ENCODE measurements at places on chromosomes 6 and 20.

DNA sequence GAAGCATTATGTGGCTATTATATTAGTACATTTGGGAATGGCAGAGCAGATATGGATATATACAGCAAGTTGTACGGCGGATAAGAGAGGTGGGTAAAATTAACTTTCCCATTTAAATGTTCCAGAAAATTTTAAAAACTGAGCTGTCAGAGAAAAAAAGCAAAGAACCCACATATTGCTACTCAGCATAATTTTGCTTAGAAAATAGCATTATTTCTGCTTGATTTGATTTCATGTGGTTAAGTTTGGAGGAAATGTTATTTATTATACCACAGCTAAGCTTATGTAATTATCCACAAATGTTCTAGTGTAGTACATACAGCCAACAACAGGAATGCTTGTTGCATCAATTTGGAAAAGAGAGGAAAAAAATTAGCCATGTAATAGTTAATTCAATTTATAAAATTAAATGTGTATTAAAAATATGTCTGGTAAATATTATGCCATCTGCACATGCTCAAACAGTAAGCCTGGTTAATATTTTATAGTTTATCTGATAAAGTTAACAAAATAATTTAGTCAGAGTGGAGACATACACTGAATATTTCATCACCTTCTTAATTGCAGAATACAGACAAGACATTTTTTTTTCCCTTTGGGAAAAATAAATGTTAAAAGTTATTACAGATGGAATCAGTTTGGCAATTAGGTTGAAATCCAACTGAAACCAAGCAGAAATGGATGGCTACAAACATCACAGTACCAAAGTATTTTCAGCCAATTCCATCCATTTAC, 172.1 kb upstream of the ID4 start:
- no peak for DNase-seq

DNA sequence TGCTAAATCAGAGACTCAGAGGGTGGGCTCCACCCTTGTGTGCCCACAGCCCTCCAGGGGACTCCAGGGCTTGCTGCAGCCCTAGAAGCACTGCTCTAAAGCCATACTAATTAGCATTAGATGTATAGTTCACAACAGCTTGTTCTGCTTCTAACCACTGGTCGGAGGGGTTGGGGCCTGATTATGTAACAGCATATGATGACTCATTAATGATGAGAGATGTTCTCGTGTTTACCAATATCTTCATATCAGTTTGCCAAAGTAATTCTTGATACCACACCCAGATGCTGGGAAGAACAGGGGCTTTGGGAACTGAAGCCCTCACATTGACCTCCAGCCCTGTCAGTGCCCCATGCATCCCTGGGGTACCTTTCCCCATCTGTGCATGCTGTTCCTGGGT, 104.1 kb upstream of the FOXA2 start:
- DNase-seq = no peak

GRCh38 chr20:8790442-8791074, 278.3 kb upstream of the PLCB4 start:
- no peak for DNase-seq

DNA sequence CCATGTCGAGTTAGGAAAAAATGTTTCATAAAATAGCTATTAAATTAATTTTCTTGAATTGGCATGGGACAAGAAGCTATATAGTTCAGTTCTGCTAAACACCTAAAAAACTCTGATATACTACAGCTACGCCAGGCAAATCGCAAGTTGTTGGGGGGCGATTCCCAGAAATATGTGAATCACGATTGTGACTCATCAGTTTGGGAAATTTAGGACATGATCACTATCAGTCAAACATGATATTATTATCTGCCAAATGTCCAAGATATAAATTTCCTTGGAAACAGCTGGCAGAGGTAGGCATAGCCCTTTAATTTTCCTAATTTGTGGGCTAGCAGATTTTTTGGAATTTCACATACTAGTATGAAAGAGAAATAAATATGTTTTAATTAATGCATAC, 123.6 kb downstream of the ATXN1 start:
- no peak for DNase-seq

DNA sequence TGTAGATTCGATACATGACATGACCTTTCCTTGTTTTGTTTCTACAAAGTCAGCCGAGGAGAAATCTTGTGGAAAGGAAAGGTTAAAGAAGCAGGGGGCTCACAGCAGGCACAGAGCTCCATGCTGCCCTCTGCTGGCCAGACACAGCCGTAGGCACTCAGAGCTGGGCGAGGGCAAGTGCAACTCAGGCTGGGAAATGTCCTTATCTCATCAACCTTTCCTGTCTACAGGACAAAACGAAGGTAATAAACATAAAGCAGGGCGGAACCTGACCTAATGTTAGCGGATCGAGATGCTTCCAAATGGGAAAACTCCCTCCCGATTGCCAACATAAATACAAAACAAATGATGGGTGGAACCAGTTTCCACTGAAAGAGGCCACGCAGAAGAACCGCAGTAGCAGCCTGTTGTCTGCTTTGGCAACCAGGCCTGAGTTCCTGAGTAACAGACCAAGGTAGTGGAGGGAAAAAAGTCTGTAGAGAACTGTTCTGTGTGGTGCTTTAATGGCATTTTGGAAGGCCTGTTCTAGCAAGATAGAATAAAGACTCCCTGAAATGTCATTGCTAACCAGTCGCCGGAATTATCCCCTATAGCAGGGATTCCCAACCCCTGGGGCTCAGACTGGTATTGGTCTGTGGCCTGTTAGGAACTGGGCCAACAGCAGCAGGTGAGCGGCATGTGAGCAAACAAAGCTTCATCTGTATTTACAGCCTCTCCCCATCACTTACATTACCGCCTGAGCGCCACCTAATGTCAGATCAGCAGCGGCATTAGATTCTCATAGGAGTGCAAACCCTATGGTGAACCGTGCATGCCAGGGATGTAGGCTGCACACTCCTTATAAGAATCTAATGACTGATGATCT, 85.2 kb downstream of the MBOAT1 start:
- peak; percentile 35 for DNase-seq

GRCh38 chr6:167270499-167271311, 20.4 kb upstream of the UNC93A start:
- DNase-seq = no peak

DNA sequence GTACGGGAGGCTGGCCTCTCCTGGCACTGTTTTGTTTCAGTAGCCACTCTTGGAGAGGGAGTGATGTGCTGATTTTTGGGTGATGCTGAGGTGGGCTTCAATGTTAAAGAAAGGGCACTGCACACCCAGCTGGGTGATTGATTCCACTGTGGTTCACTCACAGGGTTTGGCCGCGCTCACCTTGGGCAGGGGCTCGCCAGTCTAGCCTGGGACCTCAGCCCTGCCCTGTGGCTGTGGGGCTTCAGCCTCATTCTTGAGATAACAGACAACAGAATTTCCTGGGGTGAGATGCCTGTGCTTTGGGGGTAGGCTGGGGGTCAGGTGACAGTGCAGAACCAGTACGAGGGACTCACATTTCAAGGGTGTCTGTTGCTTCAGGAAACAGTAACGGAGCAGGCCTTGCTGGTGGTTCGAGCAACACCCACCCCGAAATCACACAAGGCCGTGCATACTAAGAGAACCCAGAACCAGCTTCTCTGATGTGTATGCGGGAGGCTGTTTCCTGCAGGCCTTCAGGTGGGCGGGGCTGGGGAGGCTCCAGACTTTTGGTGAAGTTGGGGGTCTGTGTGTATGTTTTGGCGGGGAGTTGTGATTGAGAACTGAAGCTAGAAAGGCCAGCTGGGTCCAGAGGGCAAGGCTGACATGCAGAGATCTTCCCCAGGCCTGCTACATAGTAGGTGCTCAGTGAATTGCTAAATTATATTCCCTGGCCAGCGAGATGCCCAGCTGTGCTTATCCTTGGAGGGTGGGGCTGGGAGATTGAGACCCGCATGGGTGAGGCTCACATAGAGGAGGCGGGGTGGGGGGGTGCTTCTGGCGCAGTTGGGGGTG, 154.2 kb upstream of the RNF24 start:
- DNase-seq = no peak

- no peak for DNase-seq
These were observed 21.6 kb downstream of the ADGRG6 start for GRCh38 chr6:142323377-142323776.

DNA sequence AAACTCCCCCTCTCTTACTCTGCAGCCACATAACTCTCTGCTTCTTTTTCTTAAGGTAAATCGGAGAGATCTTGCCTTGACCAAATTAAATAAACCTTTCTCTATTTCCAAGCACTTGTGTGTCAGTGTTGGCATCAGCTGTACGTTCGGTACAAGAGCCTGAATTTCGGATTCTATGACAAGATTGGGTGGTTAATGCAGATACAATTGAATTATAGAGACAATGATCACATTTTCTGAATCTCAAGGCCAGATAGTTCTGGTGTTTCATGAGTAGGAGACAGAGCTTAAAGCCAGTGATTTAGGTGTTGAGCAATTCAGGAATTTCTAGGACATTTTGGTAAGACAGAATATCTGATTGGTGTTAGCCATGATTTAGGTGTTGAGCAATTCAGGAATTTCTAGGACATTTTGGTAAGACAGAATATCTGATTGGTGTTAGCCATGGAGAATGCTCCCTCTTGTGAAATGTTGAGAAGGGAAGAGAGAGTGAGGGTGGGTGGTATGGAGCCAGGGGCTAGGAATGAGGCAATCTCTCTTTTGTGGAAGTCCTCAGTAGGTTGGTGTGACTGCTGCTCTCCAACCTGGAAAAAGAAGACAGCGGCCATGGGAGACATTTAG, 5.1 kb downstream of the SPINT3 start:
- no peak for DNase-seq

- no peak for DNase-seq
These were observed 279.1 kb downstream of the PRL start for GRCh38 chr6:22017766-22018165.

DNA sequence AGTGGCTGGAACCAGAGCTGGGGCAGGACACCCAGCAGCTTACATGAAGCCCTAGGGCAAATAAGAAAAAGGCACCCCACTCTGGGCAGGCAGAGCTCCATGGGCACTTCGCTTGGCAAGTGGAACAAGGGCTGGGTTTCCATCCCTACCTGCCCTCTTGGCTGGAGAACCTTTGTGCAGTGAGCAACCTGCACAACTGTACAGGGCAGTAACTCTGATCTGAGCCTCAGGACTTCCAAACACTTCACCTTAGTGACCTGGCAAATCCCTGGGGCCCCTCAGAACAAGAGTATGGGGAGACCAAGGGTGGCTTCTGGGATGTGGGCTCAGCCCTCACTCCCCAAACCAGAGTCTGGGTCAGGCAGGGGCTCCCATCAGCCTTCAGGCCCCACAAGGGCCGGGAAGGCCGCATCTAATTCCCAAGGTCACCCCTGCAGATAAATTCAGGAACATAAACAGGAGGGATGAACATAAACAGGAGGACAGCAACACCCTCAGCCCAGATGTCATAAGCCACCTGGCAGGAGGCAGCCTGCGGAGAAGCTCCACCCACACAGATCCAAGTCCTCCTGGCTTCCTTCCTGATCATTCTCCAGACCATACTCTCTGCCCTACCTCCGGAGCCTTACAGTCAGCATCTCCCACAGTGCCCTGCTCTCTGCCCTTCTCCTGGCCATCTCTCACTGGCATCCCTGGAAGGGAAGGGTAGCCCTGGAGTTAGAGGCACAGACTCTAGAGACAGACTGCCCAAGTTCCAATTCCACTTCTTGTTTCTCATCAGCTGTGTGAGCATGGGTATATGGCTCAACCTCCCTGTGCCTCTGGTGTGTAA, 37.5 kb downstream of the HNF4A start:
- no peak for DNase-seq

- peak; percentile 52 for DNase-seq
These were observed 85.3 kb upstream of the SLC22A23 start for GRCh38 chr6:3542032-3542640.

- no peak for DNase-seq
These were observed 716.0 kb downstream of the KIF16B start for GRCh38 chr20:15857173-15857784.

DNA sequence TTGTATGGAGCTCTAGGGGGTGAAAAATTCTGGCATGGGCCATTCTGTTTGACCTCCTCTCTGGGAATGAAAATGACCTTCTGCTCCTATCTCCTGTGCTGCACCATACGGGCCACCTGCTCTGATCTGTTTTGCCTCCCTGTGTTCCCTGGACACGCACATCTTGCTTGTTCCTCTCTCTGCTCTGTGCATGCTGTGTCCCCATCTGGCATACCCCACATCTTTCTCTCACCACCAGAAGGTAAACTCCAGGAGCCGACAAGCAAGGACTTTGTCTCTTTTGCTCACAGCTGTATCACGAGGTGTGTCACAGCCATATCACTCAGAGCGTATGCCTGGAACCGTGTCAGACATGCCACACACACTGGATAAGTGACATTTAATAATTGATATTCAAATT, 208.4 kb upstream of the DTNBP1 start:
- no peak for DNase-seq

GRCh38 chr20:37254114-37254878, 7.3 kb downstream of the GHRH start:
- DNase-seq = no peak

GRCh38 chr6:29602564-29603361, 17.8 kb downstream of the OR2H2 start:
- no peak for DNase-seq

GRCh38 chr6:24072038-24072746, 53.8 kb upstream of the NRSN1 start:
- DNase-seq = no peak

- no peak for DNase-seq
These were observed at the start of gene SLC17A1 for GRCh38 chr6:25831532-25832306. Gene SLC17A1 (minus strand): TSS chr6:25832052. CDS start chr6:25830557, 1,495 bp downstream.

DNA sequence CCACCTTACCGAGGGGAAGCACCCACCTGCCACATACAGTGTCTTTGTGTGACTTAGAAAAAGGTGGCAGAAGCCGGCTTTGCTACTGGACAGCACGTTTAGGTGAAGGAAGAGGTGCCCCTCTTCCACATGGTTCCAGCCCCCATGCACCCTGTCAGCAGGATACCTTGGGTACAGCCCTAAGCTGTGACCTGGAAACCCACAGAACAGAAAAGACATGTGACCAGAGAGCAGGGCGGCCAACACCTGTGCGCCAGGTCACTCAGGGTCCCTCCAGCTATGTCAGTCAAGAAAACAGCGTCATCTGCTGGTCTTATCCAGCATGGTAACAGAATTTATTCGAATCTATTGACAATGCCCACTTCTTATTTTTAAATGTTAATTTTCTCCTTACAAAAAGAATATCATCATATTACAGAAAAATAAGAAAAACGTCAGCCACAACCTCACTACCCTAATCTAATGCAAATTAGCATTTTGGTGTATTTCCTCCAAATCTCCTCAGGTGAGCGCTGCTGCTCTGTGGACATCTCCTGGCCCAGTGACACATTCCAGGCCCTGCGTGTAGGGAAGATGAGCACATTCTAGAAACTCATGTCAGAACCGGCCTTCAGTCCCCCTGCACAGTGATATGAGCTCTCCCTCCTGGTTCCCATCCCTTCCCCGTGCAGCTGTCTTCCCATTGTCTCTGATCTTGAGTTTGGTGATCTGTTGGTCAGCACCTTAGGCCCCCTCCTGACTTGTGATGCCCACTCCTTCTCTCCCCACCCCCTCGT, 37.2 kb downstream of the GTF2H5 start:
- no peak for DNase-seq

- no peak for DNase-seq
These were observed 64.8 kb downstream of the AIG1 start for GRCh38 chr6:143125455-143125854.

DNA sequence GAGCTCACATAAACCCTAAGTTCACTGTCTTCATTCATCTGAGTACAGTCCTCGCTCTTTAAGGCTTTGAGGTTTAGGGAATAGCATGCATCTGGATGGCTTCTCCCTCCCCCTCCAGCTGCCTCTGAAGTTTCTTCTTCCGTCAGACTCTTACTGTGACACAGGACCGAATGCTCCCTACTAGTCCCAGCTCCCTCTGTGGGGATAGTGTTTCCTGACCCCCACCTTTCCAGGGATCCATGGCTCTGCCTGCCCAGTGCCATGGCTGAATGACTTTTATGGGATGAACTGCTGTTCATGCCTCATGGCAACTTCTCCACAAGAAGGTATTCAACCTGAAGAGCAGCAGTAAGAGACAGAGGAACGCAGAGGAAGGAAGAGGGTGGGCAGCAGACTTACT, 79.8 kb upstream of the EMILIN3 start:
- DNase-seq = no peak
